Activated CD8-positive, alpha-beta T cell treated with anti-CD3 and anti-CD28 coated beads, Interleukin-2, amount 10 ng/mL, durations not matched to agents 7 days and 5 days (primary cell): ENCODE measurements at places on chromosomes 16 and 17. TPM values are rescaled to one million over a fixed set of nuclear protein-coding genes. Genes with fewer than 3 reads are reported as not detected.

- H3K4me1 ChIP-seq, result no peaks in the 10 kb centered on the region
- H3K27ac ChIP-seq, result no peak overlapping the region
- H3K36me3 ChIP-seq, result no peaks in the 10 kb centered on the region
- peak; percentile 68 for DNase-seq
- H3K27me3 ChIP-seq, result peaks cover 2% of the 10 kb centered on the region
Measured at GRCh38 chr16:56013962-56014552, 138.9 kb upstream of the CES5A start.

DNA sequence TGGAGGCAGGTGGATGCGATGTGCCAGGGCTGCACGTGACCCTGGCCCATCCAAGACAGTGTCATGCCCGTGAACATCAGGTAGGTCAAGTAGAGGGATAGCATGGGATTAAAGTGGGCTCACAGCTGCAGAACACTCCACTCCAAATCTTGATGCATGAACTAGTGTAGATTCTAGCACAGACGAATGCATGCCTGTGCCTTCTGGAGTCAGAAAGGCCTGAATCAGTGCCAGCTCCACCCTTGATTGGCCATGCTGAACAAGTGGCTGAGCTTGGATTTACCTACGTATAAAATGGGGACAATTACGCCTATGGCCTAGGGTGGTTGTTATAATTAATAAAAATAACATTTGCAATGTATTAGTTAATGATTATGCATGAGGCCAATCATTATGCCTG, 10.6 kb downstream of the IRX3 start:
- H3K27me3 ChIP-seq, result peaks cover 21% of the 10 kb centered on the region
- no peak for DNase-seq
- H3K4me3 ChIP-seq, result no peak overlapping the region
- no peaks in the 10 kb centered on the region for H3K4me1 ChIP-seq
- H3K27ac ChIP-seq, result no peak overlapping the region

GRCh38 chr17:40500709-40501108, 714 bp downstream of the TNS4 start:
- no peak overlapping the region for H3K27ac ChIP-seq
- peaks cover 6% of the 10 kb centered on the region for H3K4me1 ChIP-seq
- H3K27me3 ChIP-seq, result peaks cover 5% of the 10 kb centered on the region
- DNase-seq, result no peak

C17orf50 gene
- total RNA-seq, result not detected

SNX11 gene
- 33.3 TPM for total RNA-seq

KRTAP4-9 gene
- not detected for total RNA-seq

IL21R gene
- 24.2 TPM for total RNA-seq

GRCh38 chr17:10316801-10317542, 55.8 kb downstream of the MYH13 start:
- no peak overlapping the region for H3K27ac ChIP-seq
- H3K4me3 ChIP-seq, result no peak overlapping the region
- no peaks in the 10 kb centered on the region for H3K36me3 ChIP-seq
- H3K4me1 ChIP-seq, result peaks cover 7% of the 10 kb centered on the region
- DNase-seq, result peak; percentile 67

- no peaks in the 10 kb centered on the region for H3K36me3 ChIP-seq
- no peaks in the 10 kb centered on the region for H3K27me3 ChIP-seq
- DNase-seq, result no peak
- H3K27ac ChIP-seq, result no peak overlapping the region
- H3K4me3 ChIP-seq, result no peak overlapping the region
- H3K4me1 ChIP-seq, result no peaks in the 10 kb centered on the region
Measured at GRCh38 chr17:81143200-81143527, 22.1 kb upstream of the PVALEF start.

PLCD3 gene
- 4.3 TPM for total RNA-seq

DNA sequence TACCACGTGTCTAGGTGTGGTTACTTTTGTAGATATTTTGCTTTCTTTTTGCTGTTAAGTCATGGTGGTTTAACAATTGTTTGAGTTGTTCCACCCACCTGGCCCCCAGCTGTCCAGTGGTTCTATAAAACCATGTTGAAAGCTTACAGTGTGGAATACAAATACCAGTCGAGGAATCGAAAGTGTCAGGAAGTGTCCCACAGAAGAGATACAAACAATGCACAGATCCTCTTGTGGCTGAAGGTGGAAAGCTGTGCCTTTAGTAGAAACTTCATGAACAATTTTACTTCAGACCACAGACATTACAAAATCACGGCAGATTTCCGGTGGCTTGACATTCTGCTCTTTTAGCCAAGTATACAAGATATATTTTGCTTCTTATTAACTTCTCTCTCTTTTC, 782.4 kb upstream of the SOX9 start:
- no peak overlapping the region for H3K4me3 ChIP-seq
- no peaks in the 10 kb centered on the region for H3K27me3 ChIP-seq
- no peaks in the 10 kb centered on the region for H3K4me1 ChIP-seq
- no peak for DNase-seq
- H3K27ac ChIP-seq, result no peak overlapping the region
- H3K36me3 ChIP-seq, result no peaks in the 10 kb centered on the region

- H3K27me3 ChIP-seq, result no peaks in the 10 kb centered on the region
- DNase-seq, result no peak
- peaks cover 26% of the 10 kb centered on the region for H3K36me3 ChIP-seq
Measured at GRCh38 chr17:80799538-80800480, 191.8 kb upstream of the CHMP6 start.

DNA sequence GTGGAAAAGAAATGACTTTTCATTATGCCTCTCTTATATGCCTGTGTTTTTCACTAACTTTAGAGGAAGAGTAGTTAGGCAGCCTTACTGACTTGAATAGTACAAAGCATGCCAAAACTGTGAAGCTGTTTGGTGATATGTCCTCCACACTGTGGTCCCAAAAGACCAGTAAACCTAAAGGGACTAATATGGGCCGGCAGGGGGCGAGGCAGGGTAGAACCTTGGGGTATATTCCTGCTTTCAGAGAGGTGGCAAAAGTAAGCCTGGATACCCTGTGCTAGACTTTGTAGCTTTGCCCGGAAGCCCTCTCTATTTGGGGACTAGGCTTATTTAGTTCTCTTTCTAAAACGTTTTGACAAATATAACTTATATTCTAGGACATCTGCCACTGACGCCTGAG, 36.5 kb upstream of the VWA3A start:
- H3K27me3 ChIP-seq, result no peaks in the 10 kb centered on the region
- H3K36me3 ChIP-seq, result peaks cover 16% of the 10 kb centered on the region
- H3K27ac ChIP-seq, result no peak overlapping the region

- H3K27me3 ChIP-seq, result peaks cover 27% of the 10 kb centered on the region
- H3K36me3 ChIP-seq, result no peaks in the 10 kb centered on the region
- no peak overlapping the region for H3K4me3 ChIP-seq
- H3K4me1 ChIP-seq, result peaks cover 4% of the 10 kb centered on the region
Measured at GRCh38 chr17:21376759-21377690, 868 bp downstream of the KCNJ12 start.

KRT16 gene
- not detected for total RNA-seq

MOSMO gene
- 11.9 TPM for total RNA-seq

- peak; percentile 83 for DNase-seq
- peak overlapping the region; percentile 88 for H3K4me3 ChIP-seq
- H3K36me3 ChIP-seq, result peaks cover 47% of the 10 kb centered on the region
- H3K27me3 ChIP-seq, result no peaks in the 10 kb centered on the region
- peak overlapping the region; percentile 95 for H3K27ac ChIP-seq
- peaks cover 33% of the 10 kb centered on the region for H3K4me1 ChIP-seq
Measured at GRCh38 chr17:44197980-44198720, 1.5 kb downstream of the ATXN7L3 start.

DNA sequence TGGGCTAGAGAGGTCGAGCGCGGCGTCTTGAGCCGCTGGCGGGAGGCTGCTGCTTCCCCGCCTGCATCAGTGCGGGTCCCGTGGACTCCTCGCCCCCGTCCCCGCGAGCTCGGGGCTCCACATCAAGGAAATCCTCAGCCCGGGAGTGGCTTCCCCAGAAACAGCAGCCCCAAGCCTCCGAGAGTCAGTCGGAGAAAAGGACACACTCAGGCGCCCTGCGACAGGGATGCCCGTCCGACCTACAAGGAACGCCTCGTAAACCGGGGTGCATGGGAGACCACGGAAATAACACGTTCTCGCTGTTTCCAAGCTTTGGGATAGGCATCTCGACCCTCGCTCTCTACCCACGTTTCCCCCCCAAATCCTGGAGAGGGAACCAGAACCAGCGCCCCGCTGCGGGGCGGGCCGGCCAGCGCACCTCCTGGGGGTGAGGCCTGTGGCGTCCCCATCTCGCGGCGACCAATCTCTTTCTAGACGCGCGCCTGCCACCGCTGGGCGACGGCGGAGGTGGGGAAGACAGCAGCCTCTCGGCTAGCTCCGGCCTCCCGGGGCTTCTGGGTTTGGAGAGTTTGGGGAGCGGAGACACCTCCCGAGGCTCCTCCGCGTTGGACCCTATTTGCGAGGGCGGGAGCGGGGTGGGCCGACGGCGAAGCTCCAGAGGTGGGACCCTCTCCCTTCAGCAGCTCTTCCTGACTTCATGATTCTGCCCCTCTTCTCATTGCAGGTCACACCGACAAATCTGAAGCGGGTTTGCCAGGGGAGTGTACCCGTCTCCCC, 759 bp upstream of the TP53I13 start:
- H3K36me3 ChIP-seq, result peaks cover 29% of the 10 kb centered on the region
- peak; percentile 87 for DNase-seq
- H3K4me1 ChIP-seq, result peaks cover 34% of the 10 kb centered on the region
- H3K27me3 ChIP-seq, result no peaks in the 10 kb centered on the region
- H3K27ac ChIP-seq, result peak overlapping the region; percentile 98

KRT12 gene
- not detected for total RNA-seq

CES3 gene
- 2.4 TPM for total RNA-seq

GRCh38 chr17:22459331-22459952, 767.1 kb downstream of the KCNJ18 start:
- H3K27me3 ChIP-seq, result no peaks in the 10 kb centered on the region
- DNase-seq, result no peak
- no peaks in the 10 kb centered on the region for H3K36me3 ChIP-seq
- H3K4me1 ChIP-seq, result no peaks in the 10 kb centered on the region
- H3K4me3 ChIP-seq, result no peak overlapping the region

GRCh38 chr17:72249441-72249840, 128.6 kb downstream of the SOX9 start:
- H3K27ac ChIP-seq, result no peak overlapping the region
- no peak overlapping the region for H3K4me3 ChIP-seq
- DNase-seq, result no peak
- H3K36me3 ChIP-seq, result no peaks in the 10 kb centered on the region
- H3K27me3 ChIP-seq, result no peaks in the 10 kb centered on the region

CRHR1 gene
- total RNA-seq, result not detected

NPTX1 gene
- 16.7 TPM for total RNA-seq

KRTAP2-1 gene
- total RNA-seq, result not detected

- H3K36me3 ChIP-seq, result peaks cover 32% of the 10 kb centered on the region
- H3K4me3 ChIP-seq, result peak overlapping the region; percentile 20
- H3K4me1 ChIP-seq, result peaks cover 73% of the 10 kb centered on the region
- no peak for DNase-seq
Measured at GRCh38 chr17:67431249-67432015, 54.4 kb downstream of the PITPNC1 start.

GNG13 gene
- total RNA-seq, result not detected

- DNase-seq, result no peak
- no peaks in the 10 kb centered on the region for H3K4me1 ChIP-seq
- no peak overlapping the region for H3K27ac ChIP-seq
- H3K4me3 ChIP-seq, result no peak overlapping the region
- no peaks in the 10 kb centered on the region for H3K36me3 ChIP-seq
- H3K27me3 ChIP-seq, result no peaks in the 10 kb centered on the region
Measured at GRCh38 chr16:64196444-64196843, 925.4 kb downstream of the CDH11 start.

- no peaks in the 10 kb centered on the region for H3K36me3 ChIP-seq
- no peak overlapping the region for H3K27ac ChIP-seq
- H3K4me1 ChIP-seq, result no peaks in the 10 kb centered on the region
- DNase-seq, result no peak
- H3K4me3 ChIP-seq, result no peak overlapping the region
Measured at GRCh38 chr17:73342541-73343167, 30.9 kb upstream of the CDC42EP4 start.

DNA sequence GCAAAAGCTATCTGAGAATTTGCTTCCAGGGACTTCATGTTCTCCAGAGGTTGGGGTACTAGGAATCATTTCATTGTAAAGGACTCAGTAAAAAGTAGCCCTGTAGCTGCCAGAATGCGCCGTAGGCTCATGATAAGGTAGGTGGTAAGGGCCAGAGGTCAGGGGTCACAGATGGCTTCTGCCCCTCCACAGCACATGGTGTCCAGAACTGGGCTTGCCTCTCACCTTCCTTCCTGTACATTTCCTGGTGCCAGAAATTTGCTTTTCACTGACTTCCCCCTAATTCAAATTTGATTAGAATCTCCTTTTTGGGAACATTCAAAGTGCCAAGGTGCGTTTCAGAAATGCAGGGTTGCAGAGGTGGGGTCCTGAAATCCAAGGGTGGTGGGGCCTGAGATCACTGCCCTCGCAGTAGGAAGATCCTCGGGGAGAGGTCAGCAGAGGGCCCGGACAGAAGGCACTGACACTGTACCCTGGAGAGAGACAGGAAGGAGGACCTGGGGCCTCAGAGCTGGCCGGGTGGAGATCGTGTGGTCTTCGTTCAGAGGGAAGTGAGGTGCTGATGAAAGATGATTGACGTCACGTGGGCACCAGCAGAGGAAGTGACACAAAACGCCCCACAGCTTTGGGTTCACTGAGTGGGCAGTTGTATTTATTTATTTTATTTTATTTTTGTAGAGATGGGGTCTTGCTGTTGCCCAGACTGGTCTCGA, 25.5 kb upstream of the METRNL start:
- peak overlapping the region; percentile 97 for H3K27ac ChIP-seq
- peak overlapping the region; percentile 57 for H3K4me3 ChIP-seq
- DNase-seq, result peak; percentile 81
- no peaks in the 10 kb centered on the region for H3K27me3 ChIP-seq

TNRC6A gene
- 28.9 TPM for total RNA-seq

GRCh38 chr17:81305051-81305630, 10.0 kb upstream of the SLC38A10 start:
- H3K27me3 ChIP-seq, result no peaks in the 10 kb centered on the region
- H3K4me1 ChIP-seq, result peaks cover 8% of the 10 kb centered on the region
- no peaks in the 10 kb centered on the region for H3K36me3 ChIP-seq

CD79B gene
- total RNA-seq, result 21.7 TPM

CFAP52 gene
- not detected for total RNA-seq

- no peak overlapping the region for H3K4me3 ChIP-seq
- no peaks in the 10 kb centered on the region for H3K36me3 ChIP-seq
- no peak for DNase-seq
- no peaks in the 10 kb centered on the region for H3K27me3 ChIP-seq
Measured at GRCh38 chr17:10879190-10879836, 41.4 kb upstream of the PIRT start.

DNA sequence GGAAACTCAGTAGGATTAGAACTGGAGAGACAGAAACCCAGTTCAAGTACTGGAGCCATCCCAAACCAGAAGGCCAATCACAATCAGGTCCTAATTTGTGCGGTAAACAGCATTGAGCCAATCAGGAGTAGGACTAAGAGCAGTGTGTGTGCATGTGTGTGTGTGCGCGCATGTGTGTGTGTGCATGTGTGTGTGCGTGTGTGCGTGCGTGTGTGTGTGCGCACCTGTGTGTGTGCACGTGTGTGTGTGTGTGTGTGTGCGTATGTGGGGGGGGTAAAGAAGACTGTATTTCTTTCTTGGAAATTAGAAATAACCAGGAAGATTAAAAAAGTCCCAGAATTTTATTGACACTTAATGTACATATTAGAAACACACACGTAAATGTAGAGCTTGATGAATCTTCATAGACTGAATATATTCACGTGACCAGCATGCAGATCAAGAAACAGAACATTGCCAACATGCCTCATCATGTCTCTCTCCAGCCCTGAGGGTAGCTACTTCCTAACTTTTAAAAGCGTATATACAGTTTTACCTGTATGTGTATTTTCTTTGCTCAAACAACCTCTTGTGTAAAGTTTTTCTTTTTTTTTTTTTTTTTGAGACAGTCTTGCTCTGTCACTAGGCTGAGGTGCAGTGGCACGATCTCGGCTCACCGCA, 919 bp upstream of the DHRS7C start:
- no peaks in the 10 kb centered on the region for H3K4me1 ChIP-seq
- H3K36me3 ChIP-seq, result no peaks in the 10 kb centered on the region
- H3K27me3 ChIP-seq, result peaks cover 2% of the 10 kb centered on the region
- no peak overlapping the region for H3K4me3 ChIP-seq
- H3K27ac ChIP-seq, result no peak overlapping the region
- no peak for DNase-seq
